ENCODE measurements at places on chromosomes 7 and 10.

GRCh38 chr10:90937645-90938258 is 16.9 kb upstream of the ANKRD1 start:
- DNase-seq = no peak

GRCh38 chr7:122831436-122831835 is 54.8 kb downstream of the CADPS2 start:
- no peak for DNase-seq

GRCh38 chr10:90602862-90603610 is 254.8 kb downstream of the HTR7 start:
- no peak for DNase-seq

- DNase-seq = peak; percentile 19
Observed at GRCh38 chr10:121687095-121687813, 89.0 kb upstream of the FGFR2 start.

DNA sequence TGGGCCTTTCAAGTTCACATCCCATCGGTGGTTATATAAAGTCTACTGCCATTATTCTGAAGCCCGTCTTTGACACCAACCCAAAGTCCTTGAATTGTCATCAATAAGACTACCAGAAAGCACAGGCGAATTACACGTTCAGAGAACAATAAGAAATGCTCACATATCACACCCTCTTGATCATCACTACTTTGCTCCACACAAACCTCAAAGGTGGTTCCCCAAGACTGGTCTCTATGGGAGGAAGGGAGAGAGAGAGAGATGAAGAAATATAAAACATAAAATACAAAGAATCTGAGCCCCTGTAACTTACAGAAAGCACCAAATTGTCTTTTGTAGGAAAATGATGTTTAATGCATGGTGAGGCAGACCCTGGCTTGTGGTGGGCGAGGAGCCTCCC is 4.4 kb downstream of the HIPK2 start:
- no peak for DNase-seq

- DNase-seq = no peak
Observed at GRCh38 chr7:6332386-6332785, 60.0 kb upstream of the CYTH3 start.

GRCh38 chr7:7169296-7169695 is 13.0 kb upstream of the C1GALT1 start:
- no peak for DNase-seq

- no peak for DNase-seq
Observed at GRCh38 chr10:46326066-46326465, 39.3 kb downstream of the ANTXRL start.

- DNase-seq = no peak
Observed at GRCh38 chr7:138400400-138400886, 59.6 kb upstream of the TRIM24 start.
